ENCODE measurements at places on chromosomes 12 and 14.

GRCh38 chr14:102917469-102918211 is 4.8 kb upstream of the AMN start:
- peak; percentile 26 for DNase-seq

DNA sequence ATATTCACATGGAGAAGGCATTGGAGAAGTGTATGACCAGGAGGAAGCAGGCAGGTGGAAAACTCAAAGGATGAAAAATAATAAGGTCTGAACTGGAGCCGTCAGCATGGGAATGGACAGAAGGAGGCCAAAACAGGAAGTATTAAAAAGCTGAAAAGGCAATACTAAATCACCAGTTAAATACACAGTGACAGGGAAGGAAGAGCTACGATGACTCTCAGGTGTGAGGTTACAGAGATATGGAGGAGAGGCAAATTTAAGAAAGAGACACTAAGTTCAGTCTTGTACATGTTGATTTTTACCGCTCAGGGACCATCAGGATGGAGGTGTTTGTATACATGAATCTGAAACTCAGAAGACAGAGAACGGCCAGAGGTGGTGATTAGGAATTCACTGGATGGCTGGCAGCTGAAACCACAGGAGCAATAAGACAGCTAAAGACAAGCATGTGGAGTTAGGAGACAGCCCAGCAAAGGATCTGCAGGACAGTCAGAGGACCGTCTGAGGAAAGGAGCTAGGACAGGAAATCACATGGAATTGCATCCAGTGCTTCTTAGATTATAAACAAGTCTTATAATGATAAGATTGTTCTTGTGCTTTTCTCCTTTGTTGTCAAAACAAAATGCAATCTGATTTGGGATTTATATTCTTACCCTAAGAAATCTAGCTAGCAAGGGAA is 33.9 kb upstream of the CDKN3 start:
- no peak for DNase-seq

GRCh38 chr14:22557846-22558220 is 31.2 kb downstream of the DAD1 start:
- DNase-seq = no peak

GRCh38 chr12:121711361-121712189 is 977 bp upstream of the TMEM120B start:
- DNase-seq = peak; percentile 68

DNA sequence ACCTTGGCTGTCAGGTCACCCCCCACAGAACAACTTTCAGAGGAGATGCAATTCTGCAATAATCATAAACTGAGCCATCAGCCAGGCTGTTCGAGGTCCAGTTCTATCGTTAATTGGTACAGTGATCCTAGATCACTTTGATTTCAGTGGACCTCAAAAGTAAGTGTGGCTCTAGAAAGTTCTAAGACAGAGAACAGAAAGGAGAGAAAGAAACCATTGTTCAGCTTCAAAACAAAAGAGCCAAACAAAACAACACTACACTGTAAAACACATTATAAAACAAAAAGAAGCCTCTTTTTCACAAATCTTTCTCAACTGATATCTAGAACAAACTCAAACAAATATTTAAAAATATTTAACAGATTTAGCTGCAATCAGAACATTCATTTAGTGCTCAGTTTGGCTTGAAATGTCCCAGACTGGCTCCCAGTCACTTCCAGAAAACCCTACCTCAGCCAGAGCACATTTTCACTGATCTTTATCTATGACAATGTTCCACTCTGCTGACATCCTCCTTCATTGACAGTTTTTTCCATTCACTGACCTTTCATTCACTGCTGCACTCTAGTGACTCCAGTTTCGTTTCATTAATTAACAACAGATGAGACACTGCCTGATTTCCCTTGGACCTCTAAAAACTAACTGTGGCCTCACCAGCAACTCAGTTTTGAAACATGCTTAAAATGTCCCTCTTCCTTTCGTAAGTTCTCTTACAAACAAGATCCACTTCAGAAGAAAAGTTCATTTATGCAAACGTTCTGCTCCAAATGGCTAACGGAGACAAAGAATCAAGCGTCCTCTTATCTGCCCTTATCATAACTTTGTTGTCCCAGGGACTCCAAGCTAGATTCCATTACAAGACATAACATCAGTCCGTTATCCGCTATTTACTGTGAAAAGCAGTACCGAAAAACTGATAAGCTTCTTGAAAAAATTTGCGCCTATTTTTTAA is 56.8 kb downstream of the DUSP16 start:
- DNase-seq = peak; percentile 75

DNA sequence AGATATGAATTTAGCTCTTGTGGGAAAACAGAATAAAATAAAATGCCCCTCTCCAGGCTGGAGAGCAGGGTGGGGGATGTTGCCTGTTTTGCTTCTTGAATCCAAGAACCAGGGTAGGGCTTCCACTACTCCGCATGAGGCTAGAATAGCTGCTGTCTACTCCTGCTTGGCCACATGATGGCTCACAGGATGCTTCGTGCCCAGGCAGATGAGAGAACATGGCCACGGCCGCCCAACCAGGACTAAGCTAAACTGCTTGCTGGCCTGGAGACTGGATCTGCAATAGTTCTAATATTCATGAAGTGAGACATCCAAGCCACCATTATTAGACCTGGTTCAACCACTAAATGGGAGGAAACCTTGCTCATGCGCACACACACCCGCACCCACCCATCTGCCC is 122.2 kb upstream of the METAP2 start:
- DNase-seq = no peak

DNA sequence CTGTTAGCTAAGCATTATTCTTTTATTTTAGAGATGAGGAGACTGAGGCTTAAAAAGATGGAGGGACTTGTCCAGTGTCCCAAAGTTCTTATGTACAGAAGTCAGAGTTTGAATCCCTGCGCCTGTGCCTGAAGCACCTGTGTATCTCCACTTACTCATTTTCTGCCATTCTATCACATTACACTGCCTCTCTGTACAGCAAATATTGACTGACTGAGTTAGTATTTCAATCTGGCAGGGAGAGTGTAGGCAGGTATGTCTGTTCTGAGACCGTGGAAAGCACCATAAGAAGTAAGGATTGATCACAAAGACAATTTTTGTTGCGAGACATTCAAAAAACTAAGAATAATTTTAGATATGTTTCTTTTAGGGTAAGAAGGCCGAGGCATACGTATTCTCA is 162.7 kb downstream of the KITLG start:
- no peak for DNase-seq

DNA sequence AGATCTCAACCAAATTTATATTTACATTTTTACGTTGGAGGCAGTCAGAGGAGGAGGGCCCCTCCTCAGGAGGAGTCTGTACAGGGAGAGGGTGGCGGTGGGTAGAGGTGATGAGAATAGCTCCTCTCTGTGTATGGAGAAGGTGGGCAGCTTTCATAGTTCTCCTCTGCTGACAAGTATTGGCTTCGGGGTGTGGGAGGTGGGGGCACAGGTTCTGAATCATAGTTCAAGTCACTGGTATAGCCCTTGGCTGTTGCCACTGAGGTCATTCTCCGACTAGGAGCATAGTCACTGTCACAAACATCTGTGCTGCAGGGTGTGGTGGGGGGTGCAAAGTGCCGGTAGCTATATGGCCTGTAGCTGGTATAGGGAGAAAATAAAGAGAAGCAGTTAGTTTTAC is 50.3 kb downstream of the BCL2L14 start:
- DNase-seq = no peak

- peak; percentile 88 for DNase-seq
These were observed 15.9 kb upstream of the AMIGO2 start for GRCh38 chr12:47095446-47096236.

DNA sequence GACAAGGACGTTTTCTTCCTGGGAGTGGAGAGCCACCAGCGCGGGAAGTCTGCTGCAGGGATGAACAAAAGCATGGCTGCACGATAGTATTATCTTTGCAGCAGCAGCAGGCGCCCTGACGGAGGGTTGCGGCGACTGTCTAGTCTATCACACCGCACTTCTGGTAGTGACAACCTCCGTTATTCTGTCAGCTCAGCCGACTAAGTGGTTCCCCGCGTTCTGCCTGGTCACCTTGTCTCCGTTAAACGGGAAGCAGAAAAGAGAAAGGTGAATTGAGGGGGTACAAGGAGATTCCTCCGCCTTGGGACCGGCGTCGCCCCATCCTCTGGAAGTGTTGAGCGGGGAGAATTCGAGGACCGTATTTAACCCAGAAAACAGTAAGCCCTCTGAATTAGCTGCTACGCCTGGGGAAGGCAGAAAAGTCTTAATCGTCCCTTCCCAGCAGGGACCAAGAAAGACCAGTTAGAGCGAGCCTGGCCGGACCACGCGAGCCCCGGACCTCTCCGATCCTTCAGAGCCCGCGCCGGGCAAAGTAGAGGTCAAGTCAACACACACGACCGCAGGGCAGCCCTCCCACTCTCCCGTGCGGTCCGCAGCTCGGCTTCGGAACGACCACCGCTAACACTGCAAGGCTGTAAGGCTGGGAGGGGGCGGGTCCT is 536 bp upstream of the DAAM1 start:
- peak; percentile 6 for DNase-seq

- DNase-seq = no peak
These were observed 8.5 kb upstream of the FZD10 start for GRCh38 chr12:130153803-130154202.

DNA sequence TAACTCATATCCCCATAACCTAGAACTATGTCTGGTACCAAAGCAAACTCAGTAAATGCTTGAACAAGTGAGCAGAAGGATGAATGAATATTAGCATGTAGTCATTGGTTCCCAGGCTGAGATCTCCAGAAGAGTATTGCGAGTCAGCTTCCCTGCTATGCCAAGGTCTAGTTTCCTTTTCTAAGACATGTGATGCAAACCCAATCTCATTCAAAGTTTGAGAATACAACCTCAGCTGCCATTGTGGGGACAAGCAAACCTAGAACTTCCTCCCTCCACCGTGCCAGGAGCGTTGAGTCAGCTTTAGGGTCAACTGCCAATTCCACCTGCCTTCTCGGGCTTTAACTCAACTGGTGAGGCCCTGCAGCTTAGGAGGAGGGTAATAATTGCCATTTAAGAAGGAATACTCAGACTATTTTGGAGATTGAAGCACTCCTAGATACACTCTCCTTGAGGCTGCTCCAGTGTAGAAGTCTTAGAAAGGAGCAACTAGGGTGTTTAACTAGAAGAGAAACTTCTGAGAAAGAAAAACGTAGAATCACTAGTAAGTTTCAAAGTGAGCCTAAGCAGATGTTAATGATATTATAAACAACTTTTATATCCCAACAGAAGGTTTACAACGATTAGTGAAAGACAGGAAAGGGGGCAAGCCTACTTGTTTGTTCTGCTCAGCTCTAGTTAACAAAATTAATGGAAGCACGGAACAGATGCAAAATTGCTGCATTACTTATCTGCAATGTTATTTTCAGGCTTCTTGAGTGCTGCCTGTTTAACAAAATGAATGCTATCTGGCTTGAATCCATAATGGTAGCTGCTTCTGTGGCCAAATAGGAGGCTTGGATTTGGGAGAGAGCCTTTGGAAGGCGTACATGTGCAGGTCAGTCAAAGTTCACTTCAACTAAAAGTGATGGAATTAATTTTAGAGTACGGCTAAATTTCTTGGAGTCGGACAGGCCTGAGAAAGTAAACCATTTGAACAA is 96.9 kb downstream of the HELB start:
- peak; percentile 25 for DNase-seq

DNA sequence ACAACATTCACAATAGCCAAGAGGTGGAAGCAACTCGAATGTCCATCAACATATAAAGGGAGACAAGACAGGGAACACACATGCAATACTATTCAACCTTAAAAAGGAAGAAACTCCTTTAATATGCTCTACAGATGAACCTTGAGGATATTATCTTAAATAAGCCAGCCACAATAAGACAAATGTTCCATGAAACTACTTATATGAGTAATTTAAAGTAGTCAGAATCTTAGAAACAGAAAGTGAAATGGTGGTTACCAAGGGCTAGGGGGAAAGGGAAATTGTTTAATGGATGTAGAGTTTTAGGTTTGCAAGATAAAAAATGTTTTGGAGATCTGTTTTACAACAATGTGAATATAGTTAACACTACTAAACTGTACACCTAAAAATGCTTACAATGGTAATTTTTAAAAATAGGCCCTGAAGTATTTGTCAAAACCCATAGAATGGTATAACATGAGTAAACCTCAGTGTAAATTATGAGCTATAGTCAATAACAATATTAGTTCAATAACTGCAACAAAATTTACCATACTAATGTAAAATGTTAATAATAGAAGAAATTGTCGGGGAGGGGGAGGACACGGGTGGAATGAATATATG is 71.1 kb downstream of the EGLN3 start:
- no peak for DNase-seq

GRCh38 chr14:56378046-56378445 is 201.6 kb upstream of the TMEM260 start:
- DNase-seq = no peak

DNA sequence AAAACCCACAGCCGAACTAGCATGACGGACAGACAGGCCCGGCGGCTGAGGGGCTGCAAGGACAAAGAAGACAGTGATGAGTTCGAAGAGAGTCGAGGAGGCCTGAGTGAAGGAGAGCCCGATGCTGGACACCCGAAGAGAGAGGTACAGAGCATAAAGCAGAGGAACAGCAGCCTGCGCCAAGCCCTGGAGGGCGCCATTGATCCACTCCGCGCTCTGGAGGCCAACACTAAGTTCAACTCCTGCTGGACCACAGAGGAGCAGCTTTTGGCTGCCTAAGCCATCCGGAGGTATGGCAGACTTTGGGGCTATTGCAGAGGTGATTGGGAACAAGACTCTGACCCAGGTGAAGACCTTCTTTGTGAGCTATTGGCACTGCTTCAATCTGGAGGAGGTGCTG is 7.8 kb upstream of the PLXNC1 start:
- DNase-seq = peak; percentile 23

GRCh38 chr12:116454950-116455447 is 104.2 kb upstream of the MAP1LC3B2 start:
- peak; percentile 94 for DNase-seq

DNA sequence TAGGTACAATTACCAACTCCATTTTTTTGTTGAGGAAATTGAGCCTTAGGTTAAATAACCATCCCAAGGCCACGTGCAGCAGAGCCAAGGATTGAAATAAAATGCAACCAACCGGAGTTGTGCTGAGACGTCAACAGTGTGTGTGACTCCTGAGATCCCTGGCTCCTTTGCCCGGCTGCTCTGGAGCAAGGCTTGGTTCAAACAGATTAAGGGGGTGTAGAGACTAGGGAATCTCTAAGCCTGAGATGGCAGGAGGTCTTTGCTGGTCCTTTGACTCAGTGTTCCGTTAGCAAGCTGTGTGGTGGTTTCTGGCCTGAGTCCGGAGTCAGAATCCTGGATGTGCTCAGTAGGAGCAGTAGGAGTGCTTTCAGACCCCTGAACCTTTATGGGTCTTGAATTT is 1.4 kb upstream of the SLC8A3 start:
- no peak for DNase-seq

GRCh38 chr14:81565441-81566290 is 32.0 kb upstream of the SEL1L start:
- peak; percentile 24 for DNase-seq
